Cortex of kidney (tissue), 1 donor: ENCODE measurements at places on chromosomes 11 and 22.

GRCh38 chr22:19637408-19638281, 76.7 kb upstream of the SEPTIN5 start:
- DNase-seq, result no peak

DNA sequence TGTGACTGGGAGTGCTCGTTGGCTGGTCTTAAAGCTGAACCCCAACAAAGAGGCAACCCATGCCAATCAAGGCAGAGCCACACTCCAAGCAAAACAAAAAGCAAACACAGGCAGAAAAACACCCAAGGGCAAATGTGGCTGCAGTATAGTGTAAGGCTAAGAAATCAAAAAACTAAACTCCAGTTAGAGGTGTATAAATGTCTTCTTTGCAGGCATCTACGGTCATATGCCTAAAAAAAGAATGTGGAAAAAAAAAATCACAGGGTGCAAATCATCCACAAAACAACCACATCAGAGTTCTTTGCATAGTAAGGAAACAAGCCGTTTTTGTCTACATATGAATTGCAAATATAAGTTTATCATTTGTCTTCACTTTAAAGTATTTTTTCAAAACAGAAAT, 27.8 kb downstream of the ARFGAP3 start:
- DNase-seq, result no peak

DNA sequence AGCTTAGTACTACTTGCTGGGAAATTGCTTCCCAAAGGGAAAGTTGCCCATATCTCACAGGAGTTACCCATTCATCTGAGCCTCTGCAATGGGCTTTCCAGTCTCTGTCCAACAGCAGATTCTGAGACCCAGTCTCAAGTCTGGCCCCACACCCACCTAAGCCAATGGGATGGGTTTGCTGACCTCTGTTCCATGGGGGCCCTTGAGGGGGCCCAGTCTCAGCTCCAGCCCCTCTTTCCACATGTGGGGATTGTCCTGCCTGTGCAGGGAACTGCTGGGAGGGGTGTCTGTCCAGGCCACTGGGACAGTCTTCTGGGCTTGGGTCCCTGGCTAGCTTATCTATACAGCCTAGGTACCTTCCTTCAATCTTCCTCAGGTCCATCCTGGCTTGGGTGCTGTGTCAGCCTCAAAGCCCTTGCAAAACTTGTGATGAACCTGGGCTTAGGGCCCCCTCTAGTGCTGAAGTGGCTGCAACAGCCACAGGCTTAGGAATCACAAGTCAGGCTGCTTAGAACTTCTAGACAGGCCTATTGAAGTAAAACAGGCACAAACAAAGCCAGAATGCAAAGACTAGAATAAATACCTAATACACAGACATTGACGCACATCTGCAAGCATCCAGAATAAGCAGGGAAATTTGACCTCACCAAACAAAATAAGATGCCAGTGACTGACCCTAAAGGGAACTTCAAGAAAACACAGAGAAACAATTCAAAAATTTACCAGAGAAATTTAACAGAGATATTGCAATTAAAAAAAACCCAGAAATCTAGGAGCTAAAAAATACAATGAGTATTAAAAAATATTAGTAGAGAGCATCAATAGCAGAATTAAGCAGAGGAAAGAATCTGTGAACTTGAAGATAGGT, 11.7 kb upstream of the PATL1 start:
- no peak for DNase-seq

DNA sequence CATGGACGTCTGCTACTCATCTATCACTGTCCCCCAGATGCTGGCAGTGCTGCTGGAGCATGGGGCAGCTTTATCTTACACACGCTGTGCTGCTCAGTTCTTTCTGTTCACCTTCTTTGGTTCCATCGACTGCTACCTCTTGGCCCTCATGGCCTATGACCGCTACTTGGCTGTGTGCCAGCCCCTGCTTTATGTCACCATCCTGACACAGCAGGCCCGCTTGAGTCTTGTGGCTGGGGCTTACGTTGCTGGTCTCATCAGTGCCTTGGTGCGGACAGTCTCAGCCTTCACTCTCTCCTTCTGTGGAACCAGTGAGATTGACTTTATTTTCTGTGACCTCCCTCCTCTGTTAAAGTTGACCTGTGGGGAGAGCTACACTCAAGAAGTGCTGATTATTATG, 9.2 kb upstream of the OR9Q2 start:
- DNase-seq, result no peak
